HCT116 (cell line): ENCODE measurements at places on chromosomes 2 and 18. TPM values are rescaled to one million over a fixed set of nuclear protein-coding genes. Genes with fewer than 3 reads are reported as not detected.

DNA sequence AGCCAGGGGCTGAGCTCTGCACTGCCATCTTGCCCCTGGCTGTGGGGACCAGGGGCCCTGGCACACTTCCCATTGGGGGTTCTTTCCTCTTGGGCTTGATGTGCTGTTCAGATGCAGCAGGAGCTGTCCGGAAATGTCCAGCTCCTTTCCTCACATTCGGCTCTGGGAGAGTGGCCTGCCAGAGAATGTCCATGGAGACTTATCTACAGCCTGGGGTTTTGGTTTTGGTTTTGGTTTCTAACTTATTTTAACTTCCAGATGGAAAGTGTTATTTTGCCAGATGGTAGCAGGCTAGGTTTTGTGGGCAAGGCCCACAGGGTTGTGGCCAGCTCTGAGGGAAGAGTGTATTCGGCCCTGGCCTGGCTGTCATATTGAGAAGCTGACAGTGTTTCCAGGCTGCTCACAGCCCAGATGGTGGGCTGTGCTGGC, 177.3 kb downstream of the ANKRD30B start:
- H3K36me3 ChIP-seq, result no peaks in the 10 kb centered on the region
- no peaks in the 10 kb centered on the region for H3K4me1 ChIP-seq
- H3K27ac ChIP-seq, result no peak overlapping the region
- no peak overlapping the region for H3K4me3 ChIP-seq
- no peaks in the 10 kb centered on the region for H3K27me3 ChIP-seq

ATP6V1B1 gene
- 0.74 TPM for total RNA-seq

CAD gene
- 114 TPM for total RNA-seq

GRCh38 chr2:231397011-231397927, 1.8 kb downstream of the B3GNT7 start:
- DNase-seq, result no peak
- H3K27me3 ChIP-seq, result no peaks in the 10 kb centered on the region
- no peak overlapping the region for H3K27ac ChIP-seq
- peak overlapping the region; percentile 52 for H3K4me3 ChIP-seq

HOXD8 gene
- total RNA-seq, result 6.0 TPM

DNA sequence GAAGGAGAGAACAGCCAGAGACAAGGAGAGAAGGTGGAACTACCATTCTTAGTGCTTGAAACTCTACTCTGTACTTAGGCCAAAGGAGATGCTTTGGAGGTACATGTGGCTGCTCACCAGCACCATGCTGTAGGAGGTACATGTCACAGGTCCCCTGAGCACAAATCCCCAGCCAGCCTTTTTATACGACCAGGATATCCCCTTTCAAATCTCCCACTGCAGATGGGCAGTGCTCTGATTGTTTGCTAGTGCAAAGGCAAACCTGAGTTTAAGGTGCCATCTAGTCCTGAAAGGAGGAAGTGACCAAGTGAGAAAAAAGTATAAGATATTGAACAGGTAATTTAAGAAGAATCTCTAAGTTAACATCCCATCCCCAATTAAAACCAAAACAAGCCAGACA, 17.1 kb upstream of the TTC21B start:
- H3K4me3 ChIP-seq, result no peak overlapping the region
- no peak overlapping the region for H3K27ac ChIP-seq
- no peaks in the 10 kb centered on the region for H3K4me1 ChIP-seq
- no peaks in the 10 kb centered on the region for H3K36me3 ChIP-seq
- peaks cover 18% of the 10 kb centered on the region; the same call in 1 of the 2 replicates for H3K27me3 ChIP-seq

DNA sequence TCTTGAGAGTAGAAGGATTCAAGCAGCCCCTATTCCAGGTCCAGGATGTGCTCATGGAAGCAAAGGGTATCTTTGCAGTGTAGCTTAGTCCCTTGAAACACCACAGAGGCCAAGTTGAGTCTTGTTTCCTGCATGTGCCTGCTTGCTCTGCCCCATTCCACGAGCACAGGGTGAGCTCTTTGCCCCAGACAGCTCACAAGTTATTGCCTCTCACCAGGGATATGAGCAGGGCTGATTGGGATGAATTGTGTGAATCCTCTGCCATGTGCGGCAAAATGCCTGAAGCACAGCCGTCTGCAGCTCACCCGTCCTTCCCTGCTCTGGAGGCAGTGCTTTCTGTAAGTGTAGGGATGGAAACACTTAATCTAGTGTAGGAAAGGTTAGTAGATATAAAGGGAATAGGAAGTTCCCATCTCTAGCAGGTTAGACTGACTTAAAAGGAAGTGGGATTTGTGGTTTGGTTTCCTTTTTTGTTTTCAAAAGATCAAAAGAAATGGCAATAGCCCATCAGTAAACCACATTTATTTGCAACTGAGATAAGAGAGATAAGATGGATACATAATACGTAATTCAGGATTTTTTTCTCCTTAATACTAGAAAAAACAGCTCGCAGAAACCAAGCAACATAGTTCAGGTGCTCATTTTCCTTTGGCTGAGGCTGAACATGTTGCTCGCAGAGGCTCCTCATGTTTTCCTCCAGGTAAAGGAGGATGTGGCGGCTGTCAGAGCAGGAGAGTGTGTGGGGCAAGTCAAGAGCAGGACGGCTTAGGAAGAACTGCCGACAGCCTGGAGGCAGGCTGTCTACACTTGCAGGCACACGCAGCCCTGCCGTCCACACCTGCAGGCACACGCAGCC, 41.4 kb downstream of the TMEM182 start:
- no peaks in the 10 kb centered on the region; the same call in 1 of the 2 replicates for H3K36me3 ChIP-seq
- no peak overlapping the region for H3K4me3 ChIP-seq
- H3K4me1 ChIP-seq, result no peaks in the 10 kb centered on the region
- no peak for DNase-seq

DNA sequence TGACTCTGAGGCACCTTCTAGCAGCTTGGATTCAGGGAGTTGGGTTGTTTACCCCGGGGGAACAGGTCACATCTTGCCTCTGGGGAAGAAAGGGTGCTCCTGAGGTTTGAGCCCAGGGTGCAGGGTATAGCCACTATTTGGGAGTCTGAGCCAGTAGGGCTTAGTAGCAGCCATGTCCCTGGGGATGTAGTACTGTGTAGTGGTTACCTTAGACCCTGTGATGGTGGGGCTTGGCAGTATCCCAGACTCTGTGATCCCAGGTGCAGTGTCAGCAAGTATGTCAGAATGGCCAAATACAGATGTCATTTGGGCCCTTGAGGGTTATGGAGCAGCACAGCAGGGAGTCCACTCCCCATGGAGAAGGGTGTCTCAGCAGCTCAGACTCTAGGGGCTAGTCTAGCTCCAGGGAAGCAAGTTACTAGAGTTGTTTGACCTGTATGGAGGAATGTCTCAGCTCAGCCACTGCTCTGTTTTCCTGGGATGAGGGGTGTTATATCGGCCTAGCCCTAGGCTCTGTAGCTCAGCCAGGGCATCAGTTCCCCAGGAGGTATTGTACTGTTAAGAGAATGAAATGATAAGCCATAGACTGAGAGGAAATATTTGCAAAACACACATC, 151.3 kb downstream of the UBR3 start:
- H3K36me3 ChIP-seq, result no peaks in the 10 kb centered on the region
- no peak for DNase-seq
- no peaks in the 10 kb centered on the region for H3K4me1 ChIP-seq
- no peak overlapping the region for H3K4me3 ChIP-seq
- H3K27ac ChIP-seq, result no peak overlapping the region

- H3K4me3 ChIP-seq, result no peak overlapping the region
- no peaks in the 10 kb centered on the region for H3K4me1 ChIP-seq
- no peak for DNase-seq
Observed at GRCh38 chr2:159703491-159703890, 8.8 kb upstream of the MARCHF7 start.

HOXD4 gene
- 0.61 TPM for total RNA-seq

- no peaks in the 10 kb centered on the region for H3K4me1 ChIP-seq
- no peaks in the 10 kb centered on the region for H3K27me3 ChIP-seq
- H3K4me3 ChIP-seq, result no peak overlapping the region
- H3K27ac ChIP-seq, result no peak overlapping the region
- peak; percentile 37 for DNase-seq
Observed at GRCh38 chr2:73859721-73860586, 31.2 kb downstream of the STAMBP start.

DNA sequence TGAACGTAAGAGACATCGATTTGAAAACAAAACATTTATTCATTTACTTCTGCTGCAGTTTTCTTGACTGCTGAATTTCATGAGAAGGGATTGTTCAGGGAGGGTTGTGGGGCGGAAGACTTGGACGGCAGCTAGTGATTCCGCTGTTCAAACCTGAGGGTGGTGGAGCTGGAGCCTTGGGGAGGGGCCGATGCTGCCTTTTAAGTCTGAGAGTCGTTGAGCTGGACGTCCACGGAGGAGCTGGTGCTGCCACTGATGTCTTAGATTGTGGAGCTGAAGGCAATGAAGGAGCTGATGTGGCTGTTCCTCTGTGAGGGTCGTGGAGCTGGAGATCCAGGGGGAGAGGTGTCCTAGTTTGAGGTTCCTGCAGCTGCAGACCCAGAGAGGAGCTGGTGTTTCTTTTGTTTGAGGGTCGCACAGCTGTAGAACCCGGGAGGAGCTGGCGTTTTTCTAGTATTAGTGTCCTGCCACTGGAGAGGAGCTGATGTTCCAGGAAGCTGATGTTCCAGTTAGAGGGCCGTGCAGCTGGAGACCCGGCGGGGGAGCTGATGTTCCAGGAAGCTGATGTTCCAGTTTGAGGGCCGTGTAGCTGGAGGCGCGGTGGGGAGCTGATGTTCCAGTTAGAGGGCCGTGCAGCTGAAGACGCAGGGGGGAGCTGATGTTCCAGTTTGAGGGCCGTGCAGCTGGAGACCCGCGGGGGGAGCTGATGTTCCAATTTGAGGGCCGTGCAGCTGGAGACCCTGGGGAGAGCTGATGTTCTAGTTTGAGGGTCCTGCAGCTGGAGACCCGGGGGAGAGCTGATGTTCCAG, 150.9 kb downstream of the RTP5 start:
- no peaks in the 10 kb centered on the region for H3K4me1 ChIP-seq
- no peaks in the 10 kb centered on the region for H3K36me3 ChIP-seq
- no peak overlapping the region for H3K27ac ChIP-seq
- no peak for DNase-seq
- H3K4me3 ChIP-seq, result no peak overlapping the region
- peaks cover 42% of the 10 kb centered on the region for H3K27me3 ChIP-seq
